ENCODE measurements at places on chromosomes 3 and 15. TPM values are rescaled to one million over a fixed set of nuclear protein-coding genes. Genes with fewer than 3 reads are reported as not detected.

- peak; percentile 82 for DNase-seq
- H3K27me3 ChIP-seq: peaks cover 43% of the 10 kb centered on the region
- H3K4me3 ChIP-seq: no peak overlapping the region
- no peak overlapping the region for H3K27ac ChIP-seq
Measured at GRCh38 chr15:89971592-89971997, 29.5 kb upstream of the ZNF710 start.

DNA sequence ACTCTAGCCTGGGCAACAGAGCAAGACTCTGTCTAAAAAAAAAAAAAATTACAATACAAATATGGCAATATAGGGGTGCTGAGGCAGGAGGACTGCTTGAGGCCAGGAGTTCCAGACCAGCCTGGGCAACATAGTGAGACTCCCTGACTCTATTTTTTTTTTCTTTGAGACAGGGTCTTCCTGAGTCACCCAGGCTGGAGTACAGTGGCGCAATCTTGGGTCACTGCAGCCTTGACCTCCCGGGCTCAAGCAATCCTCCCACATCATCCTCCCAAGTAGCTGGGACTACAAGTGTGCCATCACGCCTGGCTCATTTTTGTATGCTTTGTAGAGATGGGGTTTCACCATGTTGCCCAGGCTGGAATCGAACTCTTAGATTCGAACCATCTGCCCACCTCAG is 17.3 kb upstream of the RAB11A start:
- no peaks in the 10 kb centered on the region for H3K27me3 ChIP-seq
- H3K27ac ChIP-seq: no peak overlapping the region
- no peaks in the 10 kb centered on the region for H3K4me1 ChIP-seq
- DNase-seq: no peak
- H3K4me3 ChIP-seq: no peak overlapping the region
- no peaks in the 10 kb centered on the region for H3K36me3 ChIP-seq

GRCh38 chr3:100437721-100438622 is 36.6 kb downstream of the LNP1 start:
- DNase-seq: no peak
- H3K27me3 ChIP-seq: no peaks in the 10 kb centered on the region
- H3K36me3 ChIP-seq: no peaks in the 10 kb centered on the region
- H3K4me1 ChIP-seq: no peaks in the 10 kb centered on the region
- H3K4me3 ChIP-seq: no peak overlapping the region

DNA sequence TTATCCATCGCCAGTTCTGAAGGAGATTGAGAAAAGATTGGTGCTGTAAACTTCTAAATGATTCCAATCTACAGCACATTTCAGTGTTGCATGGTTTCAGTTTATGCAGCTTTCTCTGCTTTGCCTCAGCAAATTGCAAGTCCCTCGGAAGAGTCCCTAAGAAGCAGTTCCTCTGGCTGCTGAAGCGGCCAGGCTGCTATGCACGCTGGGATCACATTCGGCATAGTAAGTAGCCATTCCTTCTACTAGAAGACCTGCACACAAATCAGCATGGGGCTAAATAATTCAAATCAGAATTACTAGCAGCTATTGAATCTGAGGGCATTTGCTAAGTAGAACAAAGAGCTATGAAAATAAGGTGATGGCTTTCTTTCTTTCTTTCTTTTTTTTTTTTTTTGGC is 769.5 kb downstream of the AGBL1 start:
- no peak for DNase-seq
- H3K4me3 ChIP-seq: no peak overlapping the region
- H3K36me3 ChIP-seq: no peaks in the 10 kb centered on the region
- H3K27ac ChIP-seq: no peak overlapping the region
- H3K27me3 ChIP-seq: no peaks in the 10 kb centered on the region

- H3K27me3 ChIP-seq: no peaks in the 10 kb centered on the region
- DNase-seq: no peak
- H3K36me3 ChIP-seq: no peaks in the 10 kb centered on the region
- peaks cover 13% of the 10 kb centered on the region for H3K4me1 ChIP-seq
- no peak overlapping the region for H3K27ac ChIP-seq
- no peak overlapping the region for H3K4me3 ChIP-seq
Measured at GRCh38 chr3:87949189-87949878, 109.5 kb downstream of the CGGBP1 start.

DNA sequence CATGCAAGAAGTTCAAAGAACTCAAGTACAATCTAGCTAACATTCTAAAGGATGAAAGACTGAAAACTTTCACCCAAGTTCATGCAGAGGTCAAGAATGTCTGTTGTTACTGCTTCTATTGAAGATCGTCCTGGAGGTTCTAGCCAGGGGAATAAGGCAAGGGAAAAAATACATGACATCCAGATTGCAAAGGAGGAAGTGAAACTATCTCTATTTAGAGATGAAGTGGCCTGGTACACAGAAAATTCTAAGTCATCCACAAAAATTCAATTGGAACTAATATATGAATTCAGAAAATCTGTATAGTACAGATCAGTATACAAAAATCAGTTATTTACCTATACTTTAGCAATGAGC is 693.0 kb downstream of the NR2F2 start:
- no peaks in the 10 kb centered on the region for H3K4me1 ChIP-seq
- no peak overlapping the region for H3K4me3 ChIP-seq
- H3K27me3 ChIP-seq: no peaks in the 10 kb centered on the region
- H3K36me3 ChIP-seq: peaks cover 4% of the 10 kb centered on the region
- peak overlapping the region; percentile 32 for H3K27ac ChIP-seq

GRCh38 chr3:154819491-154819890 is 260.6 kb upstream of the MME start:
- H3K27ac ChIP-seq: no peak overlapping the region
- no peak overlapping the region for H3K4me3 ChIP-seq
- H3K27me3 ChIP-seq: no peaks in the 10 kb centered on the region
- H3K36me3 ChIP-seq: no peaks in the 10 kb centered on the region

DNA sequence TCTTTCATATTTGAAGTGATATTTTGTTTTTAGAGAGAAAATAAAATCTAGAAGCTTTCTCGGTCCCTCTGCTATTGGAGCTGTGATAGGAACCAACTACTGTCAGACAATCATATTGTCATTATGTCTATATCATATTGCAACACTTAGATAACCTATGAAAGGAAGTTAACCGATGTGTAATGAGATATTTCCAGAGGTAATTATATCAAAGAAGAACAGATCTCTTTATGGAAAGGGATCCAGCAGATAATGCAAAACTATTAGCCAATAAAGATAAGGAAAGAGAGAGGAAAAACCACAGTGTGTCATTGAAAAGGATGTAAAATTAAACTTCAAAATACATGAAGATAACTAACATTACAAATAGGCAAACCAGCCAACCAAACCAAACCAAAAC is 529.1 kb upstream of the CCDC54 start:
- no peak for DNase-seq
- no peaks in the 10 kb centered on the region for H3K27me3 ChIP-seq
- no peak overlapping the region for H3K4me3 ChIP-seq

DNA sequence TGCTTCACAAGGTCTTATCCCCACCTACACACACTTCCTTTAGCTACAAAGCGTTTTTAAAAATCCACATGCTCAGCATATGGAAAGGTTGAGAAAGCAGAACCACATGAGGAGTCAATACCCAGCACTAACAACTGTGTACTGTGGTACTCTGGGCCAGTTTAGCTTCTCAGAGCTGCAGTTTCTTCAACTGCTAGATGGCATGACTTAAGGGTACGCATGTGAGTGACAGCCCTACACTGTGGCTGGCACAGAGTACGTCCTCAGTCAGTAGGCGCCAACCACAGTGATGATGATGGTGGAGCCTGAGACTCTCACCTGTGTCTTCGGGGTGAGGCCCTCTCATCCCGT is 17.4 kb downstream of the CCDC12 start:
- no peaks in the 10 kb centered on the region for H3K27me3 ChIP-seq
- peaks cover 38% of the 10 kb centered on the region for H3K36me3 ChIP-seq
- peaks cover 74% of the 10 kb centered on the region for H3K4me1 ChIP-seq
- DNase-seq: no peak
- peak overlapping the region; percentile 81 for H3K27ac ChIP-seq

- no peak overlapping the region for H3K27ac ChIP-seq
- no peak for DNase-seq
- no peak overlapping the region for H3K4me3 ChIP-seq
- H3K36me3 ChIP-seq: no peaks in the 10 kb centered on the region
- peaks cover 59% of the 10 kb centered on the region for H3K27me3 ChIP-seq
Measured at GRCh38 chr3:45311953-45312801, 76.2 kb upstream of the LARS2 start.

DNA sequence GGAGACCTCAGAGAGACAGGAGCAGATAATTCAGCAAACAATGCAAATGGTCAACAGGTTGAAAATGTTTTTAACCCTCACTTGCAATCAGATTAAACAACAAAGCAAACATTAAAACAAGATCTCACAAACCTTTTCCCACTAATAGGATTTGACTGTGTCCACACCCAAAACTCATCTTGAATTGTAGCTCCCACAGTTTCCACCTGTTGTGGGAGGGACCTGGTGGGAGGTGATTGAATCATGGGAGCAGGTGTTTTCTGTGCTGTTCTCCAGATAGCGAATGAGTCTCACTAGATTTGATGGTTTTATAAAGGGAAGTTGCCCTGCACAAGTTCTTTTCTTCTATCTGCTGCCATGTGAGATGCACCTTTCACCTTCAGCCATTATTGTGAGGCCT is 1.3 kb upstream of the LYSMD4 start:
- H3K27me3 ChIP-seq: no peaks in the 10 kb centered on the region
- peaks cover 7% of the 10 kb centered on the region for H3K4me1 ChIP-seq
- peaks cover 15% of the 10 kb centered on the region for H3K36me3 ChIP-seq
- no peak for DNase-seq
- H3K27ac ChIP-seq: no peak overlapping the region
- no peak overlapping the region for H3K4me3 ChIP-seq

GRCh38 chr3:108555966-108556581 is 33.2 kb downstream of the CIP2A start:
- no peaks in the 10 kb centered on the region for H3K27me3 ChIP-seq
- peaks cover 17% of the 10 kb centered on the region for H3K36me3 ChIP-seq
- H3K27ac ChIP-seq: peak overlapping the region; percentile 88

GRCh38 chr3:122961146-122961545 is 66.4 kb downstream of the SEMA5B start:
- no peak overlapping the region for H3K27ac ChIP-seq
- peaks cover 45% of the 10 kb centered on the region for H3K27me3 ChIP-seq
- no peaks in the 10 kb centered on the region for H3K36me3 ChIP-seq
- DNase-seq: no peak
- H3K4me3 ChIP-seq: no peak overlapping the region
- peaks cover 8% of the 10 kb centered on the region for H3K4me1 ChIP-seq

DNA sequence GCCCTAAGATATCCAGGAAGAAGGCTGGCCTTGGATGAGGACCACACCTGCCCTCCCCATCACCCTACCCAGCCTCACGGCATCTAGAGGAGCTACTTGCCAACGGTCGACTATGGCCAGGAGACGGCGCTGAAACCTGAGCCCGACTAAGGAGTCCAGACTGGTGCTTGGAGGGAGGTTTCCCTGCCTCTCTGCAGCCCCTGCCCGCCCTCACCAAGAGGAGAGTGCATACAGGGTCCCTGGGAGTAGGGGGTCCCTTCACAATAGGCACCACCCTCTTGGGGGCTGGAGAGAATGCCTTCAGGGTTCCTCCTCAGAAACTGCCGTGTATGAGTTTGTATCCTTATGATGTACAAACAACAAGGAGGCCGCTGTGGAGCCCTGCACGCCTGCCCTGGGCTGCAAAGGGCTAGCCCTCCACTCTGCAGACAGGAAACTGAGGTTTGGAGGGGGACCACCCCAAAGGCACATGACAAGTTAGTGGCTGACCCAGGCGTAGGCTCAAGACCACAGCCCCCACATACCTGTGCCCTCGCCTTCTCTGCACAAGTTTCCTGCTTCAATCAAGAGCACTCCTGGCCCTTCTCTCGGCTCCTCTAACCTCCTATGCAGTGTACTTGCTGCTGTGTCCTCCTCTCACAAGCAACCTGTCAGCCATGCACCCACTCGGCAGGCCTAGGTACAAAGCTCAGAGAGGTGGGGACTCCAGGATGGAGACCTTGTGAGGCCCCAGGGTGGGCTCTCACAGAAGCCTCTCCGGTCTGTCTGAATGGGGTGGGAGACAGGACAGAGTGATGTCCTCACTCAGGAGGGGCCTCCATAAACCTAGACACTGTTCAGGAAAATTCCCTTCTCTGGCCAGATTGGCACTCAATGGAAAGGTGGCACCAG is 7.4 kb downstream of the KLF15 start:
- no peaks in the 10 kb centered on the region for H3K36me3 ChIP-seq
- no peak for DNase-seq
- H3K4me3 ChIP-seq: no peak overlapping the region
- H3K4me1 ChIP-seq: no peaks in the 10 kb centered on the region
- H3K27ac ChIP-seq: no peak overlapping the region
- no peaks in the 10 kb centered on the region for H3K27me3 ChIP-seq

- peaks cover 48% of the 10 kb centered on the region for H3K36me3 ChIP-seq
- peak; percentile 91 for DNase-seq
- H3K4me1 ChIP-seq: peaks cover 94% of the 10 kb centered on the region
- H3K4me3 ChIP-seq: peak overlapping the region; percentile 65
Measured at GRCh38 chr3:192892981-192893700, 24.5 kb downstream of the MB21D2 start.

Gene CADPS
- total RNA-seq: 0.54 TPM

Gene GOLGA8Q
- total RNA-seq: not detected

Gene FAM107A
- not detected for total RNA-seq

Gene RLBP1
- not detected for total RNA-seq

Gene SENP5
- total RNA-seq: 34.0 TPM

Gene HRG
- 0.40 TPM for total RNA-seq

Gene TMIE
- total RNA-seq: 0.26 TPM
